Stimulated activated CD8-positive, alpha-beta memory T cell treated with anti-CD3 and anti-CD28 coated beads, Interleukin-2, amount 100 ng/mL, for 1 hour (primary cell): ENCODE measurements at places on chromosomes 6 and 20.

GRCh38 chr6:10733151-10733715, 10.4 kb downstream of the TMEM14C start:
- DNase-seq: peak; percentile 33

DNA sequence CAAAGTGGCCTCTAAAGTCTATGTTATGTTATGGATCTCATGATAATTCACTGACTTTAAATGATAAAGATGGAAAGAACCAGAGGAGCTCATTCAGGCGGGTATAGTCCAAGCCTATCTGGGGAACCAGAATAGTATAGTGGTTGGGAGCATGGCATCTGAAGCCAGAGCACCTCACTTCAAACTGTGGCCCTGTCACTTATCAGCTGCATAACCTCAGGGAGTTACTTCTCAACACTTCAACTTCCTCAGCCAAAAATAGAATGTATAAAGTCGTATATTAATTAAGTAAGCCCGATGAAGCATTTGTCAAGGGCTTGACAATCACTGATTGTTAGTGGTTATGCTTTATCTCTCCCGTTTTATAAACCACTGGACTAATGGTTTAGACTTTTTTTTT, 112.7 kb downstream of the RTN4IP1 start:
- DNase-seq: no peak

DNA sequence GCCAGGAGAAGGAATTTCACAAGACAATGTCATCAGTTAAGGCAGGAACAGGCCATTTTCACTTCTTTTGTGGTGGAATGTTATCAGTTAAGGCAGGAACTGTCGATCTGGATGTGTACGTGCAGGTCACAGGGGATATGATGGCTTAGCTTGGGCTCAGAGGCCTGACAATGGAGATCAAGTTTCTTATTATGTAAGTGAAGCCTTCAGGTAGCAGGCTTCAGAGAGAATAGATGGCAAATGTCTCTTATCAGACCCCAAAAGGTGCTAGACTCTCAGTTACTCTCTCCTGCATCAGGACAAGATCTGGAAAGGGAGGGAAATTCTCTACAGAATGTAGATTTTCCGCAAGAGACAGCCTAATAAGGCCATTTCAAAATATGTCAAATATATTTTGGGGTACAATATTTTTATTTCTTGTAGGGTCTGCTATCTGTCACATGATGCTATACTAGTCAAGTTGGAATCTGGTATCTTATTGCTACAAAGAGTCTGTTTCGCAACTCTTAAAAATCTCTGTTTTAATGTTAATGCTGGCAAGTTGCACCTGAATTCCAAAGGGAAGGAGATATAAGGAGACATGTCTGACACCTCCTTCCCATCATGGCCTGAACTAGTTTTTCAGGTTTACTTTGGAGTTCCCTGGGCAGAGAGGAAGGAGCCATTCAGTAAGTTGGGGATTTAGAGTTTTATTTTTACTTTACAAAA, 48.8 kb downstream of the TRDN start:
- DNase-seq: no peak

DNA sequence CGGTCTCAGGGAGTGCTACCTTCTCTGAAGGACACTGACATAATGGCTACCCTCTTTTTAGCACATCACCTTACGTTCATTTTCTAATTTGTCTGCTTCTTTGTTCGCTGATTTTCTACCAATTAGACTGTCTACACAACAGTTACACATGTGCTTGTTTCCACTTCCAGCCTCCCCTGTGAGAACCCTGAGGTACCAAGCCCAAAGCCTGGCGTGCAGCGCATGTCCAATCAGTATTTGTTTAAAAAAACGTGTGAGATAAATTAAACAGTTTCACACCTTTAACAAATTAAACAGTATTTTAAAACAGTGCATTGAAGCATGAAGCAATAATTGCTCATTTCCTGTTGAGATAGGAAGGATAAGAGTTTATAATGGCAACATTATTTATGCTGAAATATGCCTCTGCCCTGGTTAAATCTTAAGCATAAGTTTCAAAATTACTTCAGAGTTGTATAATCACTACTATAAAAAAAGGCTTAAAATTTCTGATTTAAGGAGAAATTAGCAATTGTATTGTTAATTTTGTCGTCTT, 88.9 kb downstream of the MAP3K5 start:
- no peak for DNase-seq

- no peak for DNase-seq
Measured at GRCh38 chr6:137950581-137950980, 83.5 kb downstream of the TNFAIP3 start.

DNA sequence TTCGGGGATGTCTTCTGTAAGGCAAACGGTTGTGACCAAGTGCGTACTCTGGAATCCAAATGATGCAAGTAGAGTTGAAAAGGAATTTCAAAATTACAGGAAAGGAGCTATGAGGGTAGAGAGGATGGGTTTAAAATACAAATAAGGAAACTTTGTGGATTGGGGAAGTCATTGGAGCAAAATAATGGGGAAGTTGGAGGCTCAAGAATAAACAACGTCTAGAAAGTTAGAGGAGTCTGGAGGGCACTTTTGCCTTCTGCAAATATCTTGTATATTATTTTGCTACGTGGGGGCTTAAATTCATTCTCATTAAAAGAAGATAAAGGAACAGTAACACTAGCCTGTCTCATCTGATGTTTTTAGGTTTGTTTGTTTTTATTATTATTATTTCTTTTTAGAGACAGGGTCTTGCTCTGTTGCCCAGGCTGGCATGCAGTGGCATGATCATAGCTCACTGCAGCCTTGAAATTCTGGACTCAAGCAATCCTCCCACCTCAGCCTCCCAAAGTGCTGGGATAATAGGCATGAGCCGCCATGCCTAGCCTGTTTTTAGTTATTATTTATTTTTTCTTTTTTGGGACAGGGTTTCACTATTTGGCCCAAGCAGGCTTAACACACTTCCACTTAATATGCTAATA, 55.0 kb upstream of the TNFAIP3 start:
- no peak for DNase-seq

GRCh38 chr6:10412461-10413261, 2.2 kb downstream of the TFAP2A start:
- no peak for DNase-seq
